Activated CD8-positive, alpha-beta T cell treated with anti-CD3 and anti-CD28 coated beads for 36 hours (primary cell): ENCODE measurements at places on chromosomes 4 and X.
A peak's percentile ranks its signal among the peaks of the same experiment; 100 is the strongest.

- peak; percentile 84 for DNase-seq
Measured at GRCh38 chr4:152255437-152255836, 280.5 kb downstream of the FBXW7 start.

DNA sequence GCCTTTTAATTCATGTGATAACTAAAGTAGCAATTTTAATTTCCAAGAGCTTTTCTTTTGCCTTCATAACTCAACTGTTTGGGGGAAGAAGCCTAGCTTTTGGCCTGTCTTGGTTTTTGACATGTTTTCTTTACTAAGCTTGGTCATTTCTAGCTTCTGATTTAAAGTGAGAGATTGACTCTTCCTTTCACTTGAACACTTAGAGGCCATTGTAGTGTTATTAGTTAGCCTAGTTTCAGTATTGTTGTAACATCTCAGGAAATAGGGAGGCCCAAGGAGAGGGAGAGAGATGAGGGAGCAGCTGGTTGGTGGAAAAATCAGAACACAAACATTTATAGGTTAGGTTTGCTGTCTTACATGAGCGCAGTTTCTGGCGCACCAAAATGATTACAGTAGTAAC lies 44.8 kb downstream of the DCLK2 start:
- no peak for DNase-seq

DNA sequence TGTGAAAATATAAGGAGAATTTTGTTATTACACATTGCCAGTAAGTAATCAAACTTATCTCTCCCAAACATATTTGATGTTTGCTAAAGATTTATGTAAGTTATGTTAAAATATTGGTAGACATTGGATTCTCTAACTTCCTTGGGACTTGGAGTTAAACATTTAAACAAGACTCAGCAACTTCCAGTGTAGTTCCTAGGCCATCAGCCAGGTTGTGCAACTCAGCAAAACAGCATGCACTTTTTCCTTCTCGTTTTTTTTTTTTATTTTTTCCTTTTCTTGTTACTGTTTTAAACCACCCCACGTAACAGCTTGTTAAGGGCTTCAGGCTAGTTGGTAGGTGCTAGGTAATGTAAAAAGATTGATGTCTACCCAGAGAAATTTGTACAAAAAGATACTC lies 510.4 kb downstream of the ANKRD50 start:
- no peak for DNase-seq

GRCh38 chrX:11968991-11969390 lies 169.3 kb upstream of the FRMPD4 start:
- DNase-seq = no peak

DNA sequence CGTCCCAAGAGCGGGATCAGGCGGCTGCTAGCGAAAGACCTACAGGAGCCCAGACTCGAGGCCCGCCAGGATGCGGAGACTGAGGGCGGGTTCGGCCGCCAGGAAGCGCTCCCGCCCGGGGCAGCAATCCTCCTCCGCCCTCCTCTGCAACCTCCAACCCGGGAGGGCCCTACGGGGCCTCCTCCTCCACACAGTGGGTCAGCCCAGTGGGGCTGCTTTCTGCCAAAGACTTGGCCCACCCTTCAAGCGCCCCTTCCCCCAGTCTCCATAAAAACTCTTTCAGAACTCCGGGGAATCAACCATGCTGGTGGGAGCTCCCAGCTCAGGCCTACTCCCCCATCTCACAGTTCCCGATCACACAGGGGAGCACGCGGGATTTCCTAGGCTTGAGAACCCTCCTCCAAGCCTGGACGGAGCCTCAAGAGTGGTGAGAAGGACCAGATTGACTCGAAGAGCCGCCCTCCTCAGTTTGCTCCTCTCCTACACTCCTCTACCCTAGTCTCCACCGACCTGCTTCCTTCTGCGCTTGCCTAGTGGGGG lies 77.5 kb downstream of the RLIM start:
- DNase-seq = peak; percentile 13

- DNase-seq = peak; percentile 28
Measured at GRCh38 chr4:71338846-71339593, at the start of gene SLC4A4. Gene SLC4A4 (plus strand): TSS chr4:71339020.

- DNase-seq = no peak
Measured at GRCh38 chr4:140856621-140857062, 100.5 kb upstream of the TBC1D9 start.

DNA sequence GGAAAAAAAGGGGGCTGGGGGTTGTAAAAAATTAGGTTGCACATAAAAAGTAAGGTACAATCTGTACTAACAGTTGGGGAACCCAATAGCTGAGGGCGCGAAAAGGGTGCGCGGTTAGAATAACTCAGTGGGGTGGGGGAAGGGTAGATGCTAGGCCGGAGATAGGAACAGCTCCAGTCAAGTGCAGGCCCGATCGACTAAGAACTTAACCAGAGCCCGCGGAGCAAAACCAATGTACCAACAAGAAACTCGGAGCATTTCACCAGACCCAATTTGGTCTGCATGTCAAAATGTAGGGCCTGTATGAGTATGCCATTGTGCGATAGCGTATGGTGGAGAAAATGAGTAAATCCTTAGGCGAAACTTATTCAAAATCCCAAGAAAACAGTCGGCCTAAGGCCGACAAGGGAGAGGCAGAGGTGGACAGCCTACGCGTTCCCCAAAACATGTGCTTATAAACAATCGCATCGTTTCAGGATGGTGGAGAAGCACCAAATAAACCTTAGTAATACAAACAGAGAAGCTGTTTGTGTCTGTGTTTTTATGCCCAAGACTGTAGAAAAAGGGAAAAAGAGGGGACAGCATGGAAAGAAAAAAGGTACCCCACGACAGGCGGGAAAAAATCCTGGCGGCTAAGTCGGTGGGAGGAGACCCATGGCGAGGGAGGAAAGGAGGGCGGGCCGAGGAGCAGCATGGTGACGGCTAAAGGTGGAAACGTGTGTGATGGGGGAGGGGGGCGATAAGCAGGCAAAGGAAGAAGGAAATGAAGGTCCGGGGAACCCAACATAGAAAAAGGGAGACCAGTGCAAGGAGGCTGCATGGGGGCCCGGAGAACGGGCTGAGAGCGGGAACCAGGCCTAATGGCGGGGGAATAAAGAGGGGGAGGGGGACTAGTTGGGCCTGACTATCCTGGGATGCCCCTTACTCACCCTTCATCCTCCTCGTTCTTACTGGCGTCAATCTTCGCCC lies 990 bp downstream of the HNRNPD start:
- DNase-seq = peak; percentile 90

DNA sequence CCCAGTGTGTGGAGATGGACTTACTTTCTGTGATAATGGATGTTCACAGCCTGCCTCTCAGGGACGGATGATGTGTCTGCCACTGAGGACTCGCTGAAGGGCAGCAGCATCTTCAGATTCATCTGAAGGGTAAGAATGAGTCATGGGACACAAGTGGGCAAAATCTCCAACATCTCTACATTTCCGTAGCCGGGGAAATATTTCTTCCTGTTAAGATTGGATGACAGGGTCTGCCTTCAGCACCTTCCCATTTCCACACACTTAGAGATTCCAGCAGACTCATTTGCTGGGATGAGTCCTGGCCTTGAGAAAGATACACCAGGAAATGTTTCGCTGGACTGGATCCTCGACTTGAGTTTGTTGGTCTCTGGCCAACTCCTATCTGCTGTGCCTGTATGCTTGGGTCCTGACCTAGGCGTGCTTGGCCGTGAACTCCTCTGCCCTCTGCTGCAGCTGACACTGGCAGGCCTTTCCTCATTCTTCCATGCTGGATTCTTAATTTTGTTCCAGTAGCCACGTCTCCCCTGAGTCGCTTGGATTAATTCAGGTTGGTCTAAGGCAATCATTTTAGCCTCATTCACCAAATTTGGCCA lies 46.5 kb upstream of the SOD3 start:
- no peak for DNase-seq

DNA sequence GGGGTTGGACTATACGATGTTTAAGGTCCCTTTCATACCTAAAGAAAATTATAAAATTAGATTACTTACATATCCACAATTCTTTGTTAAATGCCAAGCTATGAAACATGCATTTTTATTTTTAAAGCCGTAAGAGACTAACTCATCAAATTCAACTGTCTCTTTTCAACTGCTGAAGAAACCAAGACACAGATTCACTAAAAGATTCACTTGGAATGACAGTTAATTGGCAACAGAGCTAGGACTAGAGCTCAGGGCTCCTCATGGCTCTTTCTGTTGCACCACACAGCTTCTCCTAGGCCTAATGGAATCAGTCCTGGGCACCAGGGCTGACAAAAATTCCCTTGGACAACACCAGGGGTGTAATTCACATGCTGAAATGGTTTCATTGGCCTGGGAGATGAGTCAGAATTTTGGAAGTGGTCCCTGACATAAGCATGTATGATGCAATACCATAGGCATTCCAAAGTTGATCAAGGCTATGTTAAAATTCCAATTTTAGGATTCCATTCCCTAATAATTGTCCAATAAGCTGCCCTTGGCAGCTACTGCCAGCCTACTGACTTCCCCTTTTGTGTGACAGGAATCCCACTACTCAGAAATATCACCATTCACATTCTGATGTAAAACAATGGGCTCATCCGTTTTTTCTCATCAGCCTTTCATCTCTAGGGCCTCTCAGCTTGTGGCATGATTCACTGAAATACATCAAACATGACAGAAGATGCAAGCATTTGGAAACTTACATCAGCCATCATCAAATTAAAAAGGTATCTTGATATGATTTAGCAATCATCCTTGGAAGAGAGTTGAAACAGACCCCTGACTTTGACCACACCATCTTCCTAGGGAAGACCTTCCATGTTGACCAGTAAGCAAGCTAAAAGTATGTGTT lies 54.2 kb downstream of the PLAC1 start:
- no peak for DNase-seq

- DNase-seq = no peak
Measured at GRCh38 chrX:52277666-52278065, 91.2 kb upstream of the XAGE2 start.

DNA sequence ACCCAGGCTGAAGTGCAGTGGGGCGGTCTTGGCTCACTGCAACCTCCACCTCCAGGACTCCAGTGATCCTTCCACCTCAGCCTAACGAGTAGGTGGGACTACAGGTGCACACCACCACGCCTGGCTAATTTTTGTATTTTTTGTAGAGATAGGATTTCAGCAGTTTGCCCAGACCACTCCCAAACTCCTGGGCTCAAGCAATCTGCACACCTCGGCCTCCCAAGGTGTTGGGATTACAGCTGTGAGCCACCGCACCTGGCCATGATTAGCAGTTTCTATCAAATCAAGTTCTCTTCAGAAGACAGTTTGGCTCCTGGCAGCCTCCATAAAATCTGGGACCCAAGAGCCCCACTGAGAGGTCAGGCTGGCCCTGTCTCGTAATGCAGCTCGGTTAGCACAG lies 26.4 kb upstream of the TRIM2 start:
- no peak for DNase-seq

DNA sequence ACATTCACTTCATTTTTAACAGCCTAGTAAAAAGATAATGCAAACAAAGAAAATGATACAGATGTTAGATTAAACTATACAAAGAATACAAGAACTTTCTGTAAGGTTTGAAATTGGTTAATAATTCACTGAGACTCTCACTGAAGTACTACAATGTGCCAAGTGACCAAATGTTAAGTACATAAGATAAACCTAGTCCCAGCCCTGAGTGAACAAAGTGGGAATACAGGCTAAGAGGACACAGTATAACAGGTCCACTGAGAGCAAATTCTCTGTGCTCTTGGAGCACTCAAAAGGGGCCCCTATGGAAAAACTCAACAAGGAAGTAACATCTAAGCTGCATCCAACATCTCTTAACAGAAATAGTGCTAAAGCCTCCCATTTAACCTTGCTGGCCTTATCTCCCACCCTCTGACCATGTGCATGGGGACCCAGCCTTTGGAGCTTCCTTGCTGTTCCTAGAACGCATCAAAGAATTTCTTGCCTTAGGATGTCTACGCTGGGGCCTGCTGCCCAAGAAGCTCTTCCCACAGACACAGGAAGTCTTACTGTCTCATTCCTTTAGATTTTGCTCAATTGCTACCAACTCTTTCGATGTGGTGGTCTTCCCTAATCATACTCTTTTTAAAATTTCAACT lies 113.4 kb downstream of the ZAR1 start:
- no peak for DNase-seq

- DNase-seq = no peak
Measured at GRCh38 chr4:66842724-66843088, 702.6 kb downstream of the CENPC start.

DNA sequence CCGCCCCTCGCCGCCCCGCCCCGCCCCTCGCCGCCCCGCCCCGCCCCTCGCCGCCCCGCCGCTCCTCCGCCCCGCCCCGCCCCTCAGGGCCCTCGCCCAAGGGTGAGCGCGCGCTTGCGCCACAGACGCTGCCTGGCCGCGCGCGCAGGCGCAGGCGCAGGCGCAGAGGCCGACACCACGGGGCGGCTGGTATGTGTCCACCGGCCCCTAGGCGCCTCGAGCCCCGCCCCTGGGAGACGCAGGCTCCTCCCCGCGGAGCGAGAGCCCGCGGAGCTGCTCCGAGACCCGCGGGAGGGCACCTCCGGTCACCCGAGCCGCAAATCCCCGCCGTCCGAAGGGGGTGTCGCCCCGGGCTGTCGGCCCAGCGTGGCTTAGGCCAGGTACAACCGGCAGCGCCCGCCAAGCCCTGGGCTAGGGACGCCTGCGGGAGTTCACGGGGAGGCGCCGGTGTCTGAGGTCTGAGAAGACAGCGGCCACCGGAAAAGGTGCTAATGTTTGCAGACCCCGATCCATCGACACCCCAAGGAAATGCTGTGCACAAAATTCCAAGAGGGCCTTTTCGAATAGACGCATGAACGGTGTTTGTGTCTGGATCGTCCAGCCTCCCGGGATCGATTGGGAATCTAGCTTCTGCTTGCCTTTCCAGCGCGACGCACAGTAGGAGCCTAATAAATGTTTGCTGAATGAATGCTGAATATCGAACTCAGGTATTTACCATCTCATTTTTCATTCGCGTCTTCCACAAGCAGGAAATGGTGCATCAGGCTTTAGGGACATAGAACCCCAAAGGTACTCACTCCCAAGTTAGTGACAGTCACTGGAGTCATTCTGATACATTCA lies 473 bp upstream of the CCNQ start:
- DNase-seq = peak; percentile 88

- DNase-seq = no peak
Measured at GRCh38 chr4:95077864-95078263, 320.1 kb downstream of the BMPR1B start.

GRCh38 chr4:13452927-13453579 lies 31.1 kb downstream of the RAB28 start:
- no peak for DNase-seq

DNA sequence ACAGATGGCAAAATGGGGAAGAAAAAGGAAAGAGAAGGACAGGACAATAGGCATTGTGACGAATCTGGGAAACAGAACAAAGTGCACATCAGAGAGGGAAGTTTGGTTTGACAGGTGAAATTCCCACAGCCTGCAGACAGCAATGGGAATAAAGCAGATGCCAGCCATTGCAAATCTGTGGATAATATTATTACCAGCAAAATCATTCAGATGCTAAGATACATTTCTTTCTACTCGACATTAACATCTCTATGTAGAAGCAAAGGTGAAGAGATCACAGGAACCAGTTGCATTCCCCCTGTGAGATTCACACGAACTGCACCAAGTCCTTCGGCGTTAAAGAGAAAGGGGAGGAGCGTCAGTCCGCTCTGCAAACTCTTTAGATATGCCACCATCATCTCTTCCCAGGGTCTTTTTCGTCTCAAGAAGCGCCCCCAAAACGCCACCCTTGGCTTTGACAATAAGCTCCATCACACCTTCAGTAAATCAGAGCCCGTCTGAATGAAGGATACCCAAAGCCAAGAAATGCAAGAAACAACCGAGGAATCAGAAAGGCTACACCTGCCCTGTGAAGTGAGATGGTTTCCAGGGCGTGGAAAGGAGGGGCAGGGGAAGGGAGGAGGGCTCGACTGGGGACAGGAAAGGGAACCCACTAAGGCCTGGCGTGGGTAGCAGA lies 1.9 kb downstream of the NEUROG2 start:
- DNase-seq = peak; percentile 14
